Brain pericyte (primary cell): ENCODE measurements at places on chromosomes 2 and 18.

DNA sequence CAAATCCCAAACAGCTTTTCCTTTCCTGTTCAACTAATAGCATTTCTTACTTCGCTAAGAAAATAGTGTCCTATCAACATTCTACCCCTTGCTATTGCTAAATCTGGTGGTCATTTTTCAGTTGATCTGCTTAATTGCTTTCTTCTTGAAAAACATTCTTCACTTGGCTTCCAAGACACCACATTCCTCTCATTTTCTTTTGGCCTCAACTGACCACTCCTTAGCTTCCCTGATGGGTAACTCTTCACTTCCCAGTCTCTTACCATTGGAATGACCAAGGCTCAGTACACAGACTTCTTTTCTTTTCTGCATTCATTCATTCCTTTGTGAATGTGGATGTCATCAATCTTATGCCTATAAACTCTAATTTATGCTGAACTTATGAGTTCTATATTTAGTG is 230.8 kb upstream of the CDH2 start:
- no peak for DNase-seq

DNA sequence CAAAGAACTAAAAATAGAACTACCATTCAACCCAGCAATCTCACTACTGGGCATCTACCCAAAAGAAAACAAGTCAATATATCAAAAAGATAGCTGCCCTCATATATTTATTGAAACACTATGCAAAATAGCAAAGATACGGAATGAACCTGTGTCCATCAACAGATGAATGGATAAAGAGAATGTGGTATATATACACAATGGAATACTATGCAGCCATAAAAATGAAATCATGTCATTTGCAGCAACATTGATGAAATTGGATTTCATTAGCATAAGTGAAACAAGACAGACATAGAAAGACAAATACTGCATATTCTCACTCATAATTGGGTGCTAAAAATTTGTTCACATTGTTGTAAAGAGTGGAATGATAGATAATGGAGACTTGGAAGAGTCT is 16.2 kb upstream of the LDAH start:
- DNase-seq: no peak

DNA sequence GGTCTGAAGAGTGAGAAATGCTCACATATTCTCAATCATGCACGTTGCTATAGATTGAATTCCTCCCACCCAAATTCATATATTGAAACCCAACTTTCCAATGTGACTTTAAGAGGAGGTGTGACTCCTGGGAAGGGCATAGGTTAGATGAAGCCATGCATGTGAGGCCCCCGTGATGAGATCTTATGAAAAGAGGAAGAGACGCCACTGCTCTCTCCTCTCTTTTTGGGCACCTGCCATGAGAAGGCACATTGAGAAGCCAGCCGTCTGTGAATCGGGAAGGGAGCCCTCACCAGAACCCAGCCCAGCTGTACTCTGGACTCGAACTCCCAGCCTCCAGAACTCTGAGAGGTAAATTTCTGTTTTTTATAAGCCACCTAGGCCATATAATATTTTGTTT is 842.6 kb upstream of the SALL3 start:
- no peak for DNase-seq

- DNase-seq: no peak
Measured at GRCh38 chr18:21834299-21834660, 93.7 kb downstream of the MIB1 start.

- no peak for DNase-seq
Measured at GRCh38 chr18:74425161-74425560, 31.9 kb downstream of the DIPK1C start.

DNA sequence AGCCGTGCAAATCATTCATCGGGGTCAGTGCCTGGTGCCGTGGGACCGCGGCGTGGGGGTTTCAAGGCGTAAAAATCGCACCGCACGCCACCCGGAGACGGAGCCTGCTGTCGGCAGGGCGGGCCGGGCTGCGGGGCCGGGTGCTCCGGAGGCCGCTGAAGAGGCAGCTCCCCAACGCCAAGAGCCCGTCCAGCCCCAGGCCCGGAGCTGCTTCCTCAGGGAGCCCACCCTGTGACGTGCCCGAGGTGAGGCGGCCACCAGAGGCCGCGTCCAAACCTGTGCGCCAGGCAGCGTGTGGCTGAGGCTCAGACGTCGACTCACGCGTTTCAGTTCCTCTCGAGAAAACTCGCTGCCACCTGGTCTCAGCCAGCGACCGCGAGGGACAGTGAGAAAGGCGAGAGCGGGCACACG is 98.1 kb downstream of the NFATC1 start:
- DNase-seq: no peak

GRCh38 chr2:198913394-198914152 is 544.2 kb downstream of the SATB2 start:
- no peak for DNase-seq

DNA sequence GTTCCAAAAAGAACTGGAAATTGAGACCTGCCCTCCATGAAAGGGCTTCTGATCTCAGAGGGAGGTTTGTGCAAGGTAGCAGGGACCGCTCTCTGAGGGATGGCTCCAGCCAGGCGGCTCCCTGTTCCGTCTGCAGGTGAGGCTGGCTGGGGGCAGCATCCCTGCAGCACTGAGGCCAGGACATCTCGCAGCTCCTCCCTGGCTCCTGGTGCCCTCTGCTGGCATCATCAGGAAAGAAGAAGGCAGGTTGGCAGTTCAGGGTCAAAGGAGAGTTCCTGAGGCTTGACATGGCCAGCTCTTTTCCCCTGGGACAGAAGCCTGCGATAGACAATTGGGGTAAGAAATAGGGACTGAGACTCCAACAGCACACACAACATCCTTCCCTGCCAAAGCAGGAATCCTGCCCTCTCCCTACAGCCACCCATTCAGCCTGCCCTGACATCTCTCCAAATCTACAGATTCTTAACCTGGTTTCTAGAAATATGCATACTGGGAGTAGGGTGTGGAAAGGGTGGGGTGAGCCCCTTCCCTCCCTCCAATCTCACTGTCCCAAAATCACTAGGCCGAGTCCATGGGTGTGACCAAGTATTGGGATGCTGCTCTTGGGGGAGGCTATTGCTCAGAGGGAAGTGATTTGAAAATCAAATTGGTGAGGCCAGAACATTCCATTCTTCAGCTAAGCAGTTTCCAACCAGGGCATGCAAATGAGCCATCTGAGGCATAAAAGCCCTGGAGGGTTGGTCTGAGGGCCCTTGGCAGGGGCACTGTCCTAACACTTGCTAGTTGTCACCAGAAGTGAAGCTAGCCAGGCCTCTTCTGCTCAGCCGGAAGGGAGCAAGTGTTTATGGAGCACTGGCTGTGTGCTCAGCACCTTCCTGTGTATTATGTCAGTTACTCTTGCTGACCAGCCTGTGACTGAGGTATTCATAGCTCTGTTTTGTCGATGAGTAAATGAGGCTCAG is 185.4 kb downstream of the TFCP2L1 start:
- DNase-seq: no peak

GRCh38 chr2:218585541-218585940 is 16.9 kb downstream of the CNOT9 start:
- DNase-seq: no peak

DNA sequence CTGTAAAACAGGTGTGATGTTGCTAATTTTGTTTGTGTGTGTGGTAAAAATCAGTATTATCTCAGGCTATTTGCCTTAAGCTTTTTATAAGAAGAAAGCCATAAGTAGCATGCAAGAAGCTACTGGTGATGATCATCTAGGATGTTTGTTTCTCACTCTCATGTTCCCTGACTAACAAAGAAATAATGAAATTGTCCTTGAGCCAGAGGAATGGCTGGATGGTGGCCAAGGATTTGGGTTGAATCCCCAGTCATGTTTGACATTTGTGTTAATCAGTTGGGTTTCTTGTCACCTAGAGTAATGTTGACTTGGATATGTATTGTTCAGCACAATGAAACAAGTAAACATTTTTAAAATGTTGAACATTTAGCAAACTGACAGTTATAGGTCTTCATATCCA is 496.8 kb upstream of the ZEB2 start:
- DNase-seq: no peak

- no peak for DNase-seq
Measured at GRCh38 chr2:225411452-225411851, 11.9 kb downstream of the NYAP2 start.

GRCh38 chr2:72859831-72860262 is 27.4 kb upstream of the SPR start:
- no peak for DNase-seq

GRCh38 chr18:77096936-77097886 is 35.4 kb downstream of the MBP start:
- DNase-seq: no peak

DNA sequence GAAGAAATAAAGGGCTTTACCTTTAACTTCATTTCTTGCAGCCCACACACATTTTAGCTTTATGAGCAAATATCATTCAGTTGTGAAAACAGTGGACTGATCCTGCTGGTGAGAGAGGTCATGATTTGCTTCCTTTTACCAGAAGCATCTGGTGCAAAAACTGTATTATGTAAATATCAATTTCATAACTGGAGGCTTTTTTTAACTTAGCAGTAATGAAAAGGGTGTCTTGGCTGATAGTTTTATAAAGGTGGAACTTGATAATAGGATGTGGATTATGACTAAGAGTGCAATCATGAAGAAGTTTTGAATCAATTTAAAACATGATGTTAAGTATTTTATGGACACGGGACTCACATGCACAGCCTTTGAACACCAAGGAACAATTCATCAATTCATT is 304.4 kb downstream of the GULP1 start:
- peak; percentile 73 for DNase-seq

DNA sequence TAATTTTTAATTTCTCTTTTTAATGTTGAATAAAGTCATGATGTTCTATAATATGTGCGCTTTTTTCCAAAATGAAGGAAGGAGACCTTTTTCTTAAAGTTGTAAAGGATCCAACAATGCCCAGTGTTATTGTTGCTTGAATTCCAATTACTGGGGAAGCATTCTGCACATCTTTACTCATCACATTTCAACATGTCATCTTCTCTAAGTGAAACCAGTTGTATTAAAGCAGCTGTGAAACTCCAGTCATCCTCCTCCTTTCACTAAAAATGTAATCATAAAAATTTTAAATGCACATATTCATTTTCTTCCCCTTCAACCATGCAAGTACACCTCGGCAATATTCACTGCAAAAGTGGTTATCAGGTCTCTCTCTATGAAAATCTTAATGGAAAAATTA is 722.7 kb downstream of the TSN start:
- DNase-seq: no peak

- DNase-seq: no peak
Measured at GRCh38 chr2:144663207-144663606, 143.3 kb upstream of the ZEB2 start.

DNA sequence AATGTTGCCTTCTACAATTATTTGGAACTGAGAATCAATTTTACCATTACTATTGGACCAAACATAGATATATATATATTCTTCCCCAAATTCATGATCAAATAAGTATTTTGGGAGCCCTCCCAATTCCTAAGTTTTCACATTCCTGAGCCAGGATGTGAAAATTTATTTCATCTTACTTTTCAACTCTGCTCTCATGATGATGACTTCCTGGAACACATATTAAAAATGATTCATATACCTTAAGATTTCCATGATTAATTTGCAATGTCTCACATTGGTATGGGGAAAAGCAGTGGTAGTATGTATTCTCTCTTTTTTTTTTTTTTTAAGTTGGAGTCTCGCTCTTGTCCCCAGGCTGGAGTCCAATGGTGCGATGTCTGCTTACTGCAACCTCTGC is 596.1 kb upstream of the ZEB2 start:
- no peak for DNase-seq

DNA sequence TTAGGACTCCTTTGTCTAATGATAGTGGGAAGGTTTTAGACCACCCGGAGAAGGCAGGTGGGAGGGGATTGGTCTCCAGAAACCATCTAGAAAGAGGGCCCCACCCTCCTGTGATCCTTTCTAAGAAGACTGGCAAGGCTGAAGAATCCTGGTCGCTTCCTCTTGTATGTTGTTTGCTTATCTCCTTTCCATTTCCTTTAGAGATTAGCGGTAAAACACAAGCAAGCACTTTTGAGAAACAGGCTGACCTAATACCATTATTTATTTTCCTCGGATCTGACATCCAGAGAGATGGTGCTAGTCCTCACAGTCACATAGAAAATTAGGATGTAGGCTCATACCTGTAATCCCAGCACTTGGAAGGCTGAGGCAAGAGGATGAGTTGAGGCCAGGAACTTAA is 45.2 kb upstream of the SPRED2 start:
- no peak for DNase-seq

DNA sequence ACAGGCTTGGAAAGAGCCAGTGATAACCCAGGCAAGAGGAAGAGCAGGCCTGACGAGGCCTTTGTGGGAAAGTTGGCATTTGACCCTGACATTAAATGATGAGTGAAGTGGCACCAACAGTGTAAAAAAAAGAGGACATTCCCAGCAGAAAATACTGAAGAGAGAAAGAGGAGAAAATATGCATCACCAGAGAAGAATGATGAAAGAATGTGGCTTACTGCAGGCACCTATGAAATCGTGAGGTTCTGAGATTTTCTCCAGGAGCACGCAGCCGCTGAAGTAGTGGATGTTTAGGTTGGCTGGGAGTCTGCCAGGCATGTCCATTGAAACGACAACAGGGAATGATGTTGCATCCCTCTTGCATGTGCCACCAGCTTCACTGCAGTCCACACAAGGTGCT is 13.8 kb downstream of the EHD3 start:
- DNase-seq: no peak

DNA sequence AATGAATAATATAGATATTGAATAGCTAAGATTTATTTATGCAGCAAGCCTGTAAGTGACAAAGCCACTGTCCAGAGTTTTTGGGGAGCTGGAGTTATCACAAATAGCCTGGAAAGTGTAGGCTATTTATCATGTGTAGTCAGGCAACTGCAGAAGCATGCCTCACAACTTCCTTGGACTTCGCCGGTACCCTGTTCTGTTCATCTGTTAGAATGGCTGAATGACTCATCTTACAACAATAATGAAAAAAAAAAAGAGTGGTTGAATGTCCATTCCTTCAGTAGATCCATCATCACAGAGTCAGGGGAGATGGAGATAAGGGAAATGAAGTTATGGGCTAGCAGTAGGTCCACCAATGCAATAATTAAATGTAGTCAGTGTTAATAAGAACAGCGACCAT is 24.0 kb upstream of the ATP5MC3 start:
- no peak for DNase-seq

DNA sequence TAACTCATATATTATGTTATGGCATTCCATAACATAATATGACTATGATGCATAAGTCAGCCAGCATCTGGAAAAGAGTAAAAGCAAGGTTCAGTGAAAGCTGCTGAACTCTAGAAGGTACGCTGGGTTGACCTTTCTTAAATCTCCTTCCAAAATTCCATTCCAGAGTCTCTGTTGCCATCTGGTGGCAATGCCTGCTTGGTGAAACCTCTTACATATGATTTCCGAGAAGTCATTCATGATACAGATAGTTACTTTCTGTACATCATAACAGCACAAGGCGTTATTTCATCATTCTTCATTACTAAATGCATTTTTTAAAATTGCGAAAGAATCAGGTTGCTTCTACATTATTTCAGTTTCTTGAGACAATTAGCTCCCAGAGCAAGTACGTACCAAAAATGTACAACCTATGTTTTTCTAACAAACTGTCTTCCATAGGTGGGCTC is 7.0 kb upstream of the EPG5 start:
- DNase-seq: peak; percentile 41

- DNase-seq: no peak
Measured at GRCh38 chr2:36147670-36148390, 207.7 kb upstream of the CRIM1 start.
